ENCODE measurements at places on chromosomes 11 and 22. TPM values are rescaled to one million over a fixed set of nuclear protein-coding genes. Genes with fewer than 3 reads are reported as not detected.

DNA sequence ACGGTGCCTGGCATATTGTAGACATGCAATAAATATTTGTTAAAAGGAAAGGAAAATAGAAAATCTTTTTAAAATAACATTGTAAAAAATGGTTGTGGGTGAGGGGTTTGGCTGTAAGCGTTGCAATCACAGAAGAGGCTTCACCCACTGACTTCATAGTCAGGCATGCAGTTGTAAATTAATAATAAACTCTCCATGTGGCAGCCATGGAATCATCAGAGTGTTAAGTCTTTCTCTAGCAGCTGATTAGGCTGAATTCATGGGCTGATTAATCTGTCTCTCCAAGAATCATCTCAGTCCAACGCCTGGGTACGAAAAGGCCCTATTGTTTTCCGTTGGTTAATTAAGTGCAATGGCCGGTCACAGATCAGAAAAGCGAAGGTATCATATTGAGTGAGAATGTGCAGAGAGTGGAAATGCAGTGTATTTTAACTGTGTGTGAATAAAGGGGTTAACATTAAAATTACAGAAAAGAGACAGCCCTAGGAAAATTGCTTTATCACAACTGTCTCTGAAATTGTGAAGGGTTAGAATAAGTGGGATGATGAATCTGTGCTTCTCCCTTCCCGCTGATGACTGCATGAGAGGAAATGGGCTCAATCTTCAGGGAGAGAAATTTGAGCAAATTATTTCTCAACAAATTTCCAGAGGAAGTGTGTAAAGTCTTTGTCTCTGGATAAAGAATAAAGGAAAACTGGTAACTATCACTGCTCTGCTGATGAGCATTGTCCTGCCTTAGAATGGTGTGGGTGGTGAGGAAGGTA lies 269.0 kb downstream of the FAM76B start:
- no peak for DNase-seq

Gene CCDC87
- 0.68 TPM for total RNA-seq

- DNase-seq, result no peak
Measured at GRCh38 chr22:47782328-47783075, 1020.1 kb downstream of the TBC1D22A start.

- no peak for DNase-seq
Measured at GRCh38 chr22:39717099-39717498, 146.5 kb downstream of the CACNA1I start.

GRCh38 chr11:15484398-15484797 lies 369.7 kb downstream of the INSC start:
- DNase-seq, result no peak

All from thoracic aorta (tissue), 2 donors.